ENCODE measurements at places on chromosomes 7 and 10.

DNA sequence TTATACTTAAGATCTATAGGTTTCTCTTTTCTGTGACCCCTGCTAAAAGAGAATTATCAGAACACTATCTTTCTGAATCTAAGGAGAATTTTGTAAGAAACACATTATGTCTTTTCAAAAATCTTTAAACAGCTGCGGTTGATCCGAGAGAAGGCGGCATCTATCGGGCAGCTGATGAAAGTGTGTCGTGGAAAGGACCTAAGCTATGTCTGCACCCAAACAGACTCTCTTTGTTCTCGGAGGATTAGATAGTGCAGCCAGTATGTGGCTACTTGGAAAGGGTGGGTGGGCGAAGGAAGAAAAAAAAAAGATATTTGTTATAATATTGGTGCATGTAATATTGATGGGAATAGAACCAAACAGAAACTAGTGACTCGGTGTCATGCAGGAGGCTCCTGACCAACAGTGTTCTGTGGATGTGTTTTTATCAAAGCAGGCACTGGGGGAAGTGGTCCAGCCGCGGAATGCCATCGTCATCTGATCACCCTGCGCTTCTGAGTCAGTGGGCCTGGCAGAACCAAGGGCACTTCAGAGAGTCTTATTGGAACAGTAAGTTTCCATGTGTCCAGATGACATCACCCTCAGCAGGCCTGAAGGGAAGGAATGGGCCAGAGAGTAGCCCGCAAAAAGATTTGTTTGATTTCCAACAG is 509.7 kb upstream of the AKR1E2 start:
- DNase-seq: no peak

- no peak for DNase-seq
Measured at GRCh38 chr7:73988197-73988596, 39.8 kb upstream of the ELN start.

DNA sequence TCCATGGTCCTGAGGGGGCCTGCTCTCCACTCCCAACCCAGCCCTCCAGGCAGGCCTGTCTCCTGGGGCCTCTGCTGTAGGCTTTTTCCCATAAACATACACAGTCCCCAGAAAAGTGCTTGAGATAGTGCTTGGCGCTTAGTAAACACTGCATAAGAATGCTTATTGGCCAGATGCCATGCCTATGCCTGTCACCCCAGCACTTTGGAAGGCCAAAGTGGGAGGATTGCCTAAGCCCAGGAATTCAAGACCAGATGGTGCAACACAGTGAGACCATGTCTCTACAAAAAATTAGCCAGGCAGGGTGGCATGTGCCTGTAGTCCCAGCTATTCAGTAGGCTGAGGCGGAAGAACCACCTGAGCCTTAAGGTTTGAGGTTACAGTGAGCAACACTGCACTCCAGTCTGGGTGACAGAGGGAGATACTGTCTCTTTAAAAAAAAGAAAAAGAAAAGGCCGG is 24.6 kb upstream of the ASL start:
- no peak for DNase-seq

GRCh38 chr10:46042527-46042926 is 3.5 kb downstream of the MSMB start:
- no peak for DNase-seq

DNA sequence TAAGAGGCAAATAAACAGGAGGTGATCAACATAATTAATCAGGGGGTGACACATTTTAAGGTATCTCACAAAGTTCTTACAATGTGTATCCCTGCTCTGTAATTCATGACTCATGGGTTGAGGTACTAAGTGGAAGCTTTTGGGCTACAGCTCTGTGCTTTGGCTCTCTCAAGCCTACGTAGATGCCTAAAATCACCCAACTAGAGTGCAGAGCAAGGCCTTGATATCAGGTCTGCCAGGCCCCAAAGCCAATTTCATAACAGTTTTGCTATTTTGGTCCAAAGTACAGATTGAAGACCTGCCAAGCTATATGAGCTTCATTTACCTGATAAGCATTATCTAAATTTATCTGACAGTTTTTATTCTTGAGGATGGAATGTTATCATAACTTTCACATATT is 175.3 kb upstream of the BET1 start:
- DNase-seq: no peak

DNA sequence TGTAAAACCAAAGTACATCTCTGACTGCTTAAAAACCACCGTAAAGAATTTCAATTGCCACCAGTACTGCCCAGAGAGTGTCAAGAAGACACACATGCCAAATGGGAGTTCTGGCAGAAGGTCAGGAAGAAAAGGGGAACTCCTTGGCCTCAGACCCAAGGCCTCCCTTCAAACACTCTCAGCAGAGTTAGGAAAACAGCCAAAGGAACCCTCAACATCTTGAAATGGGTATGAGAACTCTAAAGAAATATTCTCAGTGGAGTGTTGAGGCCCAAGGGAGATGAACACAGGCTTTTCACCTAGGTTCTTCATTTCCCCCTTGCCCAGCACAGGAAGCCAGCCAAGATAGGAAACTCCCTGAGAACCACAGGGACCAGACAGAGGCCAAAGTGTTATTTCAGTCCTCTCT is 96.1 kb upstream of the ASAH2 start:
- no peak for DNase-seq

DNA sequence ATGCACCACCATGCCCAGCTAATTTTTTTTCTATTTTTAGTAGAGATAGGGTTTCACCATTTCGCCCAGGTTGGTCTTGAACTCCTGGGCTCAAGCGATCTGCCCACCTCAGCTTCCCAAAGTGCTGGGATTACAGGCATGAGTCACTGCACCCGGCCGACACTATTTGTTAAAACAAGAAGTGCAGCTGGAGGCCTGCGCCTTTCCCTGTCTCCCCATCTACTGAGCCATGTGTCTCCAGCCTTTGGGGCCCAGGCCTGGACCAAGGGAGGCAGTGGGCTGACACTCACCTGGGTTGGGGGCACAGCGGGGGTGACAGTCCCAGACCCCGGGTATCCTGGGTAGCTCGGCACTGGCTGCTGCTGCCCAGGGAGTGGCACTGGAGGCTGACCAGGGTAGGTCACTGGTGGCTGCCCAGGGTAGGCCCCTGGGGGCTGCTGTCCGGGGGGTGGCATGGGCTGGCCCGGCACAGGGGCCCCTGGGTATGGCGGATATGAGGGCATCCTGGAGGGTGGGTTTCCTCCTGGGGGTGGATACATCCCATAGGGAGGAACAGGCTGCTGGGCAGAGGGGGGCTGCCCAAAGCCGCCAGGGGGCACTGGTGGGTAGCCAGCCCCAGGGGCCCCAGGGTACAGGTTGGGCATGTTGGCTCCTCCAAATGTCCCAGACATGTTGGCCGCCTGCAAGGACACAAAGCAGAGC is 36.3 kb downstream of the PLAC9 start:
- DNase-seq: no peak

DNA sequence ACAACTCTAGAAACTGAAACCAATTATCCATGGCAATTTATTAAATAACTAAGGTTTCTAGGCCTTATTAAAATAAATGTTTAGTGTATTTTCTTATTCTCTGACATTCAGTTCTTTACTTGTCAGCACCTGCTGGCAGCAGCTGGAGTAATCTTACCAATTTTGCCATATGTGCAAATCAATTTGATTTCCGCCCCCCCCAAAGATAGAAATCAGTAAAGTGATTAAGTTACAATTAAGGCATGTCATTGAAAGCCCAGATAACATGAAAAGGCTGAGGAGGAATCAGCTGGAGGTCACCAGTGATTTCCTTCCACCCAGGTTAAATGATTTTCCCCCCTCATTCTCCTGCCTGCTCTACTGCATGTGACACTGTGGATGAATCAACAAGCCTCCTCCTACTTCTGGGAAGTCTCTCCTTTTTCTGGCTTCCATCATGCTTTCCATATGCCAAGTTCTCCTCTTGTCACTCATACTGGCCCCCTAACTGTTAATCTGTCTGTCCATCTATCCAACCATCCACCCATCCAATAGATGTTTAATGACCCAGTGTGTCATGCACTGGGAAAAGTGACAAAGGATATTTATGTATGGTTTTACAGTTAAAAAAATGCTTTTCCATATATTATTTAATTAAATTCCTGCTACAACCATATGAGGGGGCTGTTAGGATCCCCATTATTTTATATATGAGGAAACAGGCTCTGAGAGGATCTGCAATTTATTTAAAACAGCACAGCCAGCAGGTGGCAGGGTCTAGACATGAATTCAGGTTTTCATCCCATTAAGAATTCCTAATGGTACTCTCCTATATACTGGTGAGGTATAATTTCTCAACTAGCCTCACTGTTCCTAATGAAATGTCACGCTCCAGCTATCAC is 116.5 kb downstream of the ATXN7L1 start:
- DNase-seq: no peak

- DNase-seq: no peak
Measured at GRCh38 chr10:32232378-32232777, 114.6 kb downstream of the EPC1 start.

DNA sequence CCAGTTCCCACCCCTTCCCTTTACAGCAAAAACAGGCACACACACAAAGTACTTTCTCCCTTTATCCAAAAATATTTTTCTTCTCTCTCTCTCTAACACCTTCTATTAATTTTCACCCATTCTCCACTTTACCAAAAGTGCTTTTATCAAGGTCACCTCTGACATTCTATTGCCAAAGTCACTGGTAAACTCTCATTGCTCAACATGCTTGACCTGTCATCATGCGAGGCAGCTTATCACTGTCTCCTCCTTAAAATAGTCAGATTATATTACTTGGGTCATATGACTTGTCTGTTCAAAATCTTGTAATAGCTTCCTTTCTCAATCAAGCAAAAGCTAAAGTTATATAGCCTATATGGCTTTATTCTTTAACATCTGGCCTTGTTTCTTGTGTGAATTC is 28.6 kb downstream of the MACC1 start:
- DNase-seq: no peak

- DNase-seq: no peak
Measured at GRCh38 chr10:127243490-127244272, 47.3 kb upstream of the INSYN2A start.

DNA sequence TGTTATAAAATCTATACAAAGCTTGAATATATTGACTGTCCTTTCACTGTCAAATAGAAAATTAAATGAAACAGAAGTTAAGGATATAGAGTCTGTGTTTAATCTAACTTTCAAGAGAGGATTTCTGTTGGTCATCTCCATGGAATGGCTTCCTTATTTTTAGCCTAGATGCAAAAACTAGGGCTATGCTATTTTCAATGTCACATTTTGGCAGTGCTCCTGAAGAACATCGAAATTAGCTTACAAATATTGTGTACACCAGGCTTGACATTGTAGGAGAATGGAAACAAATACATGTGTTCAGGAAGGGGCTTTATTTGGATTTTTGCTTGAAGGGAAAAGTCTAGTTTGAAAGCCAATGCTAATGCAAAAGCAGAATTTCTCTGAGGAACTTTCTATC is 295.4 kb downstream of the CDK14 start:
- DNase-seq: no peak

DNA sequence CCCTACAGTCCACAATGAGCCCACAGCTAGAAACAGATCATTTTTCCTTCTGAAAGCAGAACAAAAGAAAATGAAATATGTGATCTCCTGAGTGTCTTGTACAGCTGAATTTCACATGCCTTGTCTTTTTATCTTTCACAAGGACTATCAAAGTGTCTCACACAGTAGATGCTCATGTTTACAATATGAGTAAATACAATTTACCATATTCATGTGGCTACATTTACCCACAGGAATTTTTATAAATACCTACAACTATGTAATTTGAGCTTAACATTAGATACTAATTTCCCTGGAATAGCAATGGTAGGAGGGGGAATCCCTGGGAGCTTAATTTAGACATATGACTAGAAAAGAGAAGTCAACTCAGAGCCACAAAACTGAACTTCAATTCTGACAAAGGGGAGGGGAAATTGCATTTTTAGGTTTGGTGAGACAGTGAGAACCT is 186.2 kb downstream of the MACC1 start:
- no peak for DNase-seq

GRCh38 chr7:50085344-50085743 is 7.7 kb downstream of the ZPBP start:
- no peak for DNase-seq

DNA sequence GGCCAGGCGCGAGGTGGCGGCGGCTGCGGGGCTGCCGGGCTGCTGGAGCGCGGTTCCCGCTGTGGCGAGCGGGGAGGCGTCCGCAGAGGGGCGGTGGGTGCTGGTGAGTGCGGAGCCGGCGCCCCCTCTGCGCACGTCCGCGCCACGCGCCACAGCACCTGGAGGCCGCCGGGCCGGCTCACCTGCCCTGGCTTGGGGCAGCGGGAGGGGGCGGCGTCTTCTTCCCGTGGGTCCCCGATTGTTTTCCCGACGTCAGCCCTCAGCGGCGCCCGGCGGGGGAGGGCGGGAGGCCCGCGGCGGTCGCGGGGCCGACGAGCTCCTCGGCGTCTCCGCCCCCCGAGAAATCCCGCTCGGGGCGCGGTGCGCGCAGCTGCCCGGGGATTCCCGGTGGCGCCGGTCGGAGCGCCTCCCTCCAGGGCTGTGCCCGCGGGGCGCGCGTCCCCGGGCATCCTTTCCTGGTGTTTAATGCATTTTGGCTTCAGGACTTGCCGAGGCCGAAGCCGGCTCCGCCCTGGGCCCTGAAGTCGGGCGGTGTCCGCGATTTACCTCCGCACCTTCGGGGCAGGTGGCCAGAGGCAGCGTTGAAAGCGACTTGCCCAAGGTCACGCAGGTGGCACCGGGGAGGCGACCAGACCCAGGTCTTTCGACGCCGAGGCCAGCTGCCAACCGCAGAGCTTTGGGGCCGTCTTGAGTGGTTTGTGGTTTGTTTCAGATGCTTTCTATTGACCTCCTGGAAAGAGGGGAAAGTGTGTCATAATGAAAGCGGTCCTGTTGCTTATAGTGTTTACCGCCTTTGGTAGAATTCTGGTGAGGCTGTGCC is 561 bp downstream of the PLEKHA1 start:
- DNase-seq: peak; percentile 55

GRCh38 chr7:69896121-69896520 is 297.8 kb downstream of the AUTS2 start:
- DNase-seq: no peak

Data from stimulated activated CD4-positive, alpha-beta T cell treated with anti-CD3 and anti-CD28 coated beads, TNF-alpha, amount 100 ng/mL, for 4 hours (primary cell).